LHCN-M2 (cell line): ENCODE measurements at places on chromosomes 2 and 18. TPM values are rescaled to one million over a fixed set of nuclear protein-coding genes. Genes with fewer than 3 reads are reported as not detected.
A peak's percentile ranks its signal among the peaks of the same experiment; 100 is the strongest.

The HK2 gene
- total RNA-seq, result 8.5 and 9.8 TPM in 2 replicates

The SPP2 gene
- not detected in 2 replicates for total RNA-seq

DNA sequence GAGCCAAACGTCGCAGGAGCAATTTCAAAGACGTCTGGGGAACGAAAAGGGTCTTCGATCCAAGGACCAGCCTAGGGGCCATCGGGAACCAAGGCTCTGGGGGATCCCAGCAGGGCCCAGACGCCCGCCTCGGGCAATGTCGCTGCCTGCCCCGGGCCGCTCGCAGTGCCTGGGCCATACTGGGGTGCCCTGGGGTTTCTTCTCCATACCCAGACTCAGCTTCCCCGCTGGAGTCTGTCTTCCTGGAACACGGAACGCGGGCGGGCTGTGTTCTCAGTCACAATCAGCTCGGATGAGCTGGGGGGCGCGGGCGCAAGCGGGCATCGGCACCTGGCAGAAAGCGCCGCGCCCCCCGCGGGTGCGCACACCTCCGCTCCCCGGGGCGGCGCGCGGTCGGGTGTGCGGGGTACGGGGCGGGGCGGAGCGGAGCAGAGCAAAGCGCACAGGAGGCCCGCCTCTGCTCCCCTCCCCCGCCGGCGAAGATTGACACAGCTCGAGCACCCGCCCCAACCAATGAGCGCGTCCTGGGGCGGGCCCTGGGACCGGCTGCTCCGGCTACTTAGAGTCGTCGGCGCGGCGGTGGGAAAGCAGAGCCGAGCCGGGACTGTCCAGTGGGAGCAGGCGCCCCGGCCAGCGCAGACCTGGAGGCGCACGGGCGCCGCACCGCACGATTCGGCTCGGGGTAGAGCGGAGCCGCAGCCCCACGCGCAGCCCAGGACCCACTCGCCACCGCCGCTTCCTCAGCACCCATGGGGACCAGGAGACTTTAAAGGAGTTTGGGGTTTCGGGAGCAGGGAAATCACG is at the start of gene LRATD1:
TSS of gene LRATD1 (plus strand) at position 585 of the 804 bp plus-strand sequence. CDS start 1,263 bp downstream, outside the sequence.
- DNase-seq, result peak; percentile 71

GRCh38 chr2:46174345-46175170 is 122.6 kb upstream of the EPAS1 start:
- DNase-seq, result no peak

- no peak for DNase-seq
Observed at GRCh38 chr2:221428896-221429295, 143.2 kb downstream of the EPHA4 start.

- no peak for DNase-seq
Observed at GRCh38 chr2:129866391-129866790, 113.1 kb upstream of the RAB6C start.

- DNase-seq, result no peak
Observed at GRCh38 chr18:41765460-41765859, 189.6 kb upstream of the PIK3C3 start.

The SOWAHC gene
- 6.4 and 7.3 TPM in 2 replicates for total RNA-seq

GRCh38 chr2:148658807-148659722 is 14.5 kb downstream of the EPC2 start:
- peak; percentile 78 for DNase-seq

- no peak for DNase-seq
Observed at GRCh38 chr2:85221067-85221691, 88.0 kb downstream of the TCF7L1 start.

DNA sequence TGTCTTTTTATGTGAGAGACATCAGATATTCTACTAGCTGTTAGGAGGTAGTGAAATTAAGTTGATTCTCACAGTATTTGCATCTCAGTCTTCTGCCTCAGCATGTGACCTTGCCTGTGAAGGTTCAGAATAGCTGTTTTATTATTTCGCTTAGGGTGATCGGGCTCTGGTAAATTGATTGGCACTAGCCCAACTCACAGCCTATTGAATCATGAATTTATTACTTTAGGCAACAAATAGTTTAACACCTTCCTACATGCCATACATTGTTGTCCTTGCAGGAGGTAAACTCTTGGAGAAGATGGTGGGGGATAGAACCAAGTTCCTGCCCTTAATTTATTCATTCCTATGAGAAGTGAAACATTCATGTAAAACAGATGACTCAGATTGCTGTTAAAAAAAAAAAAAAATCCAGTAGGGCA is 101.9 kb downstream of the GPD2 start:
- no peak for DNase-seq

The OTX1 gene
- 0.11 and 2.6 TPM in 2 replicates for total RNA-seq

DNA sequence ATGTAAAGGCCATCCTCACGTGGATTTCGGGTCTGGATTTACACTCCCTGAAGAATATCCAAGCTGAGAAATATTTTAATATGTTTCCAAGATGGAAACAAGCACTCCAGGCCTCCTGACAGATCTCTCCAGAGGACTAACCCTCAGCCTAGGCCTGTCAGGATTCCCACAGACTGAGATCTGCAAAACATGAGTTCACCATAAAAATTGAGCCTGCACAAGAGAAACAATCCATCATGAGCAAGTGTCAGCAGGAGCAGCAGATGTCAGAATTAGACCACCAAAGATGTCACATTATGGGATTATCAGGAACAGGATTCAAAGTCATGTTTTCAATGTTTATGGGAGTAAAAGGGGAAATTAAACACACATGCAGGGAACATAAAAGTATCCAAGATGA is 191.3 kb downstream of the TFCP2L1 start:
- DNase-seq, result no peak

The RGPD4 gene
- total RNA-seq, result not detected in 2 replicates

The CPLX4 gene
- total RNA-seq, result not detected in 2 replicates

The NT5DC4 gene
- not detected in 2 replicates for total RNA-seq

GRCh38 chr2:223220658-223220925 is 168.6 kb downstream of the KCNE4 start:
- no peak for DNase-seq

The VSNL1 gene
- 0.98 and 2.4 TPM in 2 replicates for total RNA-seq

DNA sequence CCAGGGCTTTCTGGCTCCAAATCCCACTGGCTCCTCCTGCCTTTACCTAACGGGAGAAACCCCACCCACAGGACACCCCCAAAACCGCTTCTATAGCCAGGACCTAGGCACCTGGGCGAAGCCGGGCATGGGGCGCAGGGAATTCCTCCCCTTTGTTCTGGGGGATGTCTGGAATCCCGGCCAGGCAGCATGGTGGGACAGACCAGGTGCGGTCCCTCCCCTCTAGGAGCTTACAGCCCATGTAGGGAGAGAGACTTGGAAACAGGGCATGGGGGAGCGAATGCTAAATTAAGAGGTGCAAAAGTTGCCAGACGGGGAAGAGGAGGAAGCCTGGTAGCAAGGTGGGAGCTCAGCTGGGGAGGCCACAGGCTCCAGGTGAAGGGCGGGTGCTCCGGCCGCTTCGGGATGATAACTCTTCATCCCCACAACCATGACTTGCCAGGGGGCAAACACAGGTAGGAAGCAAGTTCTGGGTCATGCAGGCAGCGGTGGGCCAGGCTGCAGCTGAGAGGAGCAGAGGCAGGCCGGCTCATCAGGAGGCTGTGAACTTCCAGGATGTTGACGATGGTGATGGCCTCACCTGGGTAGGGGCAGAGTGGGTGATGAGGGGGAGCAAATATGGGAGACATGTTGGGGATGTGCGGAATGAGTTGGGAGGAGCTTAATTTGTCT is 1.3 kb downstream of the TMEM37 start:
- DNase-seq, result no peak

GRCh38 chr2:44016282-44016681 is 20.5 kb upstream of the LRPPRC start:
- peak; percentile 37 for DNase-seq

The DOK6 gene
- not detected in 2 replicates for total RNA-seq

DNA sequence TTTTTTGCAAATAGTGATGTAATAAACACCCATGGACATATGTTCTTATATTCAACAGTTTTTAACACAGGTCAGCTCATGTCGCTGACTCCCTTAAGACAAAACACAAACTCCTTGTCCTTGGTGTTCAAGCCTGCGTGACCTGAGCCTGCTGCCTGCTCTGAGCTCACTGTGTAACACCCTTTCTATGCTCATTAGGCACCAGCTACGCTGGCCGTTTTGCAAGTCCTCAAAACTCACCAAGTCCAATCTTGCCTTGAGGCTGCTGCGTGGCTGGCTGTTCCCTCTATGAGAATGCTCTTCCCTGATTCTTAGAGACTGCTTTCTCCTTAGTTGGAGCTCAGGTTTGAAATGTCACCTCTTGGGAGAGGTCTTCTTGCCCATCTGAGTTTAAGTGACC is 100.5 kb upstream of the GLI2 start:
- no peak for DNase-seq

The TSHZ1 gene
- total RNA-seq, result 7.2 and 7.3 TPM in 2 replicates

The RGPD5 gene
- 7.6 and 11.1 TPM in 2 replicates for total RNA-seq

The MAB21L4 gene
- not detected in 2 replicates for total RNA-seq

- DNase-seq, result no peak
Observed at GRCh38 chr2:233817361-233817911, 36.9 kb downstream of the HJURP start.

DNA sequence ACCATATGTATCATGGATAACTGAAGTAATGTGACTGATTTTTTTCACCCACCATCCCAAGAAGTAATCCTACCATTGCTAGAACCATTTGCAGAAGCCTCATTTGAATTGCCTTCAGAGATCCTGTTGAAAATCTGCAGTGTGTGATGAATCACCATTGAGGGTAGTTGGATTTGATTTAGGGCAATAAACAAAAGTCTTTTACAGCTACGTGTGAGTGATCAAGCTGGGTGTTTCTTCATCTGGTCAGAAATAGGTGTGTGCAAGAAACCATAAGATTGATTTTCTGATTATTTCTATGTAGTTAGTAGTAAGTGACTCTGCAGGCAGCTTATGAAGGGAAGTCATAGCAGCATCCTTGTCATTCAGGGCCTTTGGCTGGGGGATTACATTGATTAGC is 159.6 kb downstream of the MGAT5 start:
- no peak for DNase-seq

- no peak for DNase-seq
Observed at GRCh38 chr2:2731101-2731815, 400.2 kb upstream of the MYT1L start.

DNA sequence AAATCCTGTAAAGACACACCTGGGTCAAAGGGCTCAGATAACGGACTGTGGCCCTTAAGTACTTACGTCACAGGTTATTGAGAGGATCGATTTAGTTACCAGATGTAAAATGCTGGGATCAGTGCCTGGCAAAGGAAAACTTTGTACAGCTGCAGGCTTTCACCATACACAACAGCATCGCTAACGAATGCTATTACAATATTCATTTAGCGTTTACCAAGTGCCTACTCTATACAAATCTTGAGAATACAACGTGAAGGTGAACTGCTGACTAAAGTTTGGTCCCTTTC is 619 bp upstream of the MSH6 start:
- DNase-seq, result no peak

DNA sequence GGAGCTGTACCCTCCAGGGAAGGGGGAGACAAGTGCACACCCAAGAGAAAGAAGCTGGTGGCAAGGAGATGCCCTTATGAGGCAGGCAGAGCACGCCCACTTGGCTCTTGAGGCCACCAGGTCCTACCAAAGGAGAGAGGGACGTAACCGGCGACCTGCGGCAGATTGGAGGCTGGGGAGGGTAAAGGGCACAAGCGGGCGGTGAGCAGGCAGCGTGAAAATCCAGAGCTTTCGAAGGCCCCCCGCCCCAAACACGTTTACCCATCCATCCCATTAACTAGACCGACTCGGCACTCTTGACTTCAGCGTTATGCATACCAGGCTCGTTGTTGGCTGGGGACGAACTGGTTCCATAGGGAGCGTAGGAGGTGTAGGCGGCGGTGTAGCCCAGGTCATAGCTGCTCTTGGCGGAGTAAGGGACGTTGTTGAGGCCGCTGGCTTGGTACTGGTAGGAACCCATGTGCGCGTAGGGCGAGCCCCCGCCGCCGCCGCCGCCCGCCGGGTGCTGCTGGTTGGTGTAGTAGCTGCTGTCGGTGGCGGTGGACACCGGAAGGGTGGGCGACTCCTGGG is 794 bp downstream of the DLX2 start:
- DNase-seq, result no peak

The ASPRV1 gene
- total RNA-seq, result 0.34 TPM in 1 of 2 replicates, not detected in the other

The FARP2 gene
- total RNA-seq, result 24.1 and 30.4 TPM in 2 replicates

- no peak for DNase-seq
Observed at GRCh38 chr2:215542690-215543089, 106.8 kb upstream of the FN1 start.

DNA sequence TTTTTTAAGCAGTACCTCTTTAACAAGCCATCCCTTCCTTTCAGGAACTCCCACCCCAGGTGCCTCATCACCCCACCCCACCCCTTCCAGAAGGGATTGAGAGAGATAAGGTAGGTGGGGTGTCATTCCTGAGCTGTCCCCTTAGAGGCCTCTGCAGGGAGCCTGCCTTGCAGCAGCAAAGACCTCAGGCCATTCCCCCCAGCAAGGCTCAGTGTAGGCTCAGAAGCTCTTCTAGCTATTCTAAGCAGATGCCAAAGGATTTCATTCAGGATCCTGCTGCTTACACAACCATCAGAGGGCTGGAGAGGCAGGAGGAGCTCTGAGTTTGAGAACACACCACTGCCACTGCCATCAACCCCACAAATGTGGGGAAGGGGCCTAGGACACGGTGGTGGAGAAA is 5.8 kb upstream of the FIGLA start:
- DNase-seq, result no peak

- DNase-seq, result no peak
Observed at GRCh38 chr18:79684283-79684631, 4.7 kb downstream of the CTDP1 start.

DNA sequence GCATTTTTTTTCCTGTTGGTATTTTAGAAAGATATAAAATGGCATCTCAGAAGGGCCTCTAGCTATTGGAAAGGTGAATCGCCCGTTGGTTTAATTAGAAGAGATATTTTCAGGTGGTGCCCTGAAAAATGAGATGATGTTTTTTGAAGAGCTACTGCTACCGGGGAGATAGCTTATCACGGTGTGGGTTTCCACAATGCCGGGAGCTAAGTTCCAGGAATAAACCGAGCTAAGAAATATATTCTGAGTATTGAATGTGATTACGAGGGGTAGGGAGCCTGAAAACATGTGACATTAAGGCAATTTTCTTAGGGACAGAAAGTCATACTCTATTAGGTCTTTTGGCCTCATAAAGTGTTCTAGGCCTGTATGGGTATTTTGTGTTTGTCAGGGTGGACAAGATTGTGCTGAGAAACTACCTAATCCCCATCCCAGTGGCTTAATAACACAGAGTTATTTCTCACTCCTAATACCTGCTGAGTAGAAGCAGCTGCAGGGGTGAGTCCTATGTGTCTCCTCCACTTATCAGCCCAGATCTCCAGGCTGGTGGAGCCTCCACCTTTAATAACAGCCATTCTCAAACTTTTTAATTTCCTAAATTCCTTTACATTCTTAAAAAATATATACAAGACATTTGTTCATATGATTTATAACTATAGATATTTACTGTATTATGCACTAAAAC is 150.2 kb downstream of the LRRTM1 start:
- no peak for DNase-seq

DNA sequence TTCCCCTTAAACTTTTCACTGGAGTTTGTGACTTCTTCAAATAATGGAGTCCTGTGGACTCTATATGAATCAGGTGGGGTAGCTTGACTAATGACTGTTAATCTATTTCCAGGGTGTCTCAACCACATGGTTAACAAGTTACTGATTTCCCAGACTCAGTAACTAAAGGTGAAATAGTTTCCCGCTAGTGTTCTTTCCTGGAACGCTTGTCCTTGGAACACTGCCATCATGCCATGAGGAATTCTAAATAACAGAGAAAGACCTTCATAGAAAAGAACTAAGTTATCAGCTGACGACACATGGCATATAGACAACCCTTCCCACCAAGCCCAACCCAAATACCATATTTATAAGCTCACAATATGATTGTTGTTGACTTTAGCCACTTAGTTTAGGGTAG is 1027.9 kb upstream of the FAM98A start:
- no peak for DNase-seq
